ENCODE measurements at places on chromosomes 7 and 10.

DNA sequence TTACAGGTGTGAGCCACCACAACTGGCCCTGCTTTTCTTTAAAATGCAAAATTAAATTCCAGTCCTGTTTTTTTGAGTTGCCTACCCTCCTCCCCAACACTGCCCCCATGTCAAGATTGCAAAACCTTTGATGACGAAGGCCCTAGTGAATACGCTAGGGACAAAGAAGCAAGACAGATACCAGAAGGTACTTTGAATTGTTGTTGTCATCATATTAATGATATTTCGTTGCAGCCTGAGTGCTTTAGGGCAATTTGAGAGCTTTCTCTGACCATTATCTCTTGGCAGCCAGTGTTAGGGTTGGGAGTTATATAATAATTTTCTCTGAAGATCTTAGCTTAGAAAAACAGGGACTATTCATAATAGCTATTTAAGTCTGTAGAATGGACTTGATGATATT lies 7.1 kb downstream of the CCSER2 start:
- DNase-seq, result no peak

GRCh38 chr7:158107806-158108205 lies 479.8 kb downstream of the PTPRN2 start:
- no peak for DNase-seq

GRCh38 chr7:158885624-158886023 lies 29.3 kb downstream of the DYNC2I1 start:
- no peak for DNase-seq

DNA sequence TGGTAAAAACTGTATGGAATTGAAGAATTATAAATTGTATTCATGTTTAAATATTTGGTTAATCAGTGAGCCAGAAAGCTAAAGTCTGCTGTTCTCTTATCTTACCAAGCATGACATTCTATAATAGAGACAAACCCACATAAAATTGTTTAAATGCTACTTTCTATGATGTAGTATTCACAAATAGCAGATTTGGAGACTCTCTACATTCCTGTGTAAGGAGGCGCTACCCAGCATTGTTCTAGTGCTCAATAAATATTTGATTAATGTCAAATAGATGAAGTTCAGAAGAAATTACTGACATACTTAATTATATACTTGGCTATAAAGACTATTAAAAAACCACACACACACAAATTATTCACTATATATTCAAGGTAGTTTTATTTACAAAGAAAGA lies 49.8 kb downstream of the DOCK4 start:
- no peak for DNase-seq

DNA sequence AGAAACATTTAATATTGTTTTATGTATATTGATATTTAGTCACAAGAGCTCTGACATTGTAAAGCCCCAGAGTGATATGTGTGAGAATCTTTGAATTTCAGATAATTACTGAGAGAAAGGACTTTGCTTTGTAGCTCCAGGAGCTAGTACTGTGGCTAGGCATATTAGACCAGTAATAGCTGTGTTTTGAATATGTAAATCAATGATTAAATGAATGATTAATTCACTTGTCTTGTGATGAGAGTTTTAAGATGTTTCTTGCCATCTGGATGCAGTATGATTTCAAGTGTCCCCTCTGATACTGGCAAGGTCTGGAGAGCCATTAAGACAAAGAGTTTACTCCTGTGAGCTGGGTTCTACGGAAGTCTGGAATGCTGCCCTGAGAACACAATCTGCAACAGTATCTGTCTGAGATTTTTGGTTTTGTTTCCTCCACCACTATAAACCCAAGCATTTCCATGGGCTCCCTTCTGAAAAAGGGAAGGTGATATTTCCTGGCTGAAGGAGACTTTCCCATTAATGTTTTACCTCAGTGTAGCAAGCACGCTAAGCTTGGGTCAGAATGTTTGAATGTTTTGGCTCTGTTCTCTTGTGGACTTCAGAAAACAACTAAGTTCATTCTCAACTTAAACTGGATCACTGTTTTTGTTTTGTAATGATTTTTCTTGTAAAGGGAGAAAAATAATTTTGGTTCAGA lies 61.3 kb upstream of the BICC1 start:
- DNase-seq, result no peak

GRCh38 chr10:48547061-48547895 lies 57.6 kb downstream of the ARHGAP22 start:
- DNase-seq, result no peak

DNA sequence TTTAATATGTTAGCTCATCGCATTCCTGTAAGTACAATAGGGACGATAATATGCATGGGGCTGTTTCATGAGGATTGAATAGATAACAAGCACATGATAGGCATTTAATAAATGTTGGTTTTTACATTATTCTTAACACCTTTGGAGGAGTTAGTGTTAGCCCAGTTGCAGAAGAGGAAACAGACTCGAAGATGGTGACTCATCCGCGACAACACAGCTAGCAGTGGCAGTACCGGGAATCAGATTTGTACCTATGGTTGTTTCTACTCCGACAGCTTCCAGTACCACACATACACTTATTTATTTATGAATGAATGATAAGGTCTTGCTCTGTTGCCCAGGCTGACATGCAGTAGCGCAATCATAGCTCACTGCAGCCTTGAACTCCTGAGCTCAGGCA lies 2.9 kb downstream of the LRMDA start:
- DNase-seq, result no peak

- DNase-seq, result no peak
Measured at GRCh38 chr10:84348447-84348846, 20.1 kb downstream of the CCSER2 start.

DNA sequence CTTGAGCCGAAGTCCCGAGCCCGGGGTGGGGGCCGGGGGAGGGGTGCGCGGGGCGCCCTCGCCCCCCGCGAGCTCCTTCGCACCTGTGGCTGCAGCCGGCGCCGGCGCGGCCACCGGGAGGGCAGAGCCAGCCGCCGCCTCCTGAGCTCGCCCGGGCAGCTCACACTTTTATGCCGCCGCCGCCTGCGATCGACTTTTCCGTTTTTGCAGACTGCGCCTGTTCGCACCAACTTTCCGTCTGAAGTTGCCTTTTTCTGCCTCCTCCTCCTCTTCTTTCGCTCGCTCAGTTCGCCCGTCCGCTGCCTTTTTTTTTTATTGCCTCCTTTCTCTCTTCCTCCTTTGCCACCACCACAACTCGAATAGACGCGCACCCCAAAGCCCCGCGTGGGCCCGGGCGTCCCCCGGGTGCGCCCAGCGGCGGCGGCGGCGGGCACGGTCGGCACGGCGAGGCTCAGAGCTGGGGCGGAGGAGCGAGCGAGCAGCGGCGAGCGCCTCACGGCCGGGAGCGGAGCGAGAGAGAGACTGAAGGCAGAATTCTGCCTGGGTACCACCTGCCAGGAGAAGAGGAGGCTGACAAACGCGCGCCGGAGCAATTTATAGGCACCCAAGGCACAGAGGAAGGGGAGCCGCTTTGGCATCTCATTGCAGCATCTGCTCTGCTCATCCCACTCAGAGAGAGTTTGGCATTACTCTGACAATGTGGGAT lies at the start of gene C1QL3:
Gene C1QL3, minus strand, starts transcription at position 569 of the 706 bp plus-strand sequence. CDS start 814 bp downstream, outside the sequence.
- no peak for DNase-seq

GRCh38 chr10:79443338-79444198 lies 1.9 kb downstream of the ZCCHC24 start:
- no peak for DNase-seq

GRCh38 chr7:922334-923107 lies 32.0 kb downstream of the ADAP1 start:
- DNase-seq, result no peak

DNA sequence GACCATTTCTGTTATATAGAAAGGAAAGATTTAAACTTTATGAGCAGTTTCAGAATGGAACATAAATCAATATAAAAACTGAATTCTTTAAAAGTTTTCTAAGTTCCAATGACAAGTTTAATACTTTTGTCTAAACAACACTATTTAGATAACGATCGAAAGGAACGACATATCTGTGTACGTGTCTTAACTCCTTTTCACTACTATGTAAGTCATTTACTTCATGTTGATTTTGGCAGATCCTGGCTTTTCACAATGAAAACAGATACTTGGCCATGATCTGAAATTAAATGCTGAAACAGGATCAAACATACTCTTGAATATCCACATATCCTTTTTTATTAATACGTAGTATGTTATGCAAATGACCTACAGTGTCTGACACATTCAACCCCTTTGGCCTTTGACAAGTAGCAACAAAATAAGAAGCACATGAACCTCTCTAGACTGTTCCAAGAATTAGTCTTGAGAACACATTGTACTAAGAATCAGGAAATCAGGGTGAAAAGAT lies 41.9 kb downstream of the RNLS start:
- DNase-seq, result no peak

- no peak for DNase-seq
Measured at GRCh38 chr7:70178787-70179186, 580.5 kb downstream of the AUTS2 start.

DNA sequence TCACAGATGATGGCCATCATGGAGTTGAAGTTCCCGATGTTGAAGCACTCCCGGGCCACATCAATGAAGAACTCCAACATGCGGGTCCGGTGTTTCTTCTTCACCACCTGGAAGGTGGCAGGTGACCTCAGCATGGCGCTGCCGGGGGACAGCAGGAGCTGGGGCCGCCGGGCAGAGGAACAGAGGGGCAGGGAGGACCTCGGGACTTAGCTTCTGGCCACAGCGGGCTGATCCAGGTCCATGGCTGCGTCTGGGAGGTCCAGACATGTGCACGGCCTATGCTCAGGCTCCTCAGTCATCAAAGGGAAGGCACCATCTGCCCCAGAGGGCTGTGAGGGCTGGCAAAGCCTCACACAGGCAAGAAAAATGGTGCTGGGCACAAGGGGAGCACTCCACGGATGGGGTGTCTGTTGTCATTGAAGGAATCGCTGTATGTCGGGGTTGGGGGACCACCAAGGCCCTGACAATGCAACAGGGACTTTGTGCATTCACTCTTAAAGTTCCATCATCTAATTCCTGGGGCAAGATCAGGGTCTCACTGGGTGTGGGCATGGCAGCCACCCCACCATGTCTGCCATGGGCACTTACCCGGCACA lies 60.9 kb downstream of the CSGALNACT2 start:
- DNase-seq, result no peak

GRCh38 chr10:77843264-77843663 lies 83.3 kb downstream of the DLG5 start:
- DNase-seq, result no peak

GRCh38 chr7:157490465-157490912 lies 153.7 kb downstream of the DNAJB6 start:
- DNase-seq, result no peak

All from NCI-H1930 (cell line).